ENCODE measurements at places on chromosomes 7 and 10.

GRCh38 chr7:64320547-64321513 lies 7.1 kb downstream of the ZNF736 start:
- DNase-seq = no peak

DNA sequence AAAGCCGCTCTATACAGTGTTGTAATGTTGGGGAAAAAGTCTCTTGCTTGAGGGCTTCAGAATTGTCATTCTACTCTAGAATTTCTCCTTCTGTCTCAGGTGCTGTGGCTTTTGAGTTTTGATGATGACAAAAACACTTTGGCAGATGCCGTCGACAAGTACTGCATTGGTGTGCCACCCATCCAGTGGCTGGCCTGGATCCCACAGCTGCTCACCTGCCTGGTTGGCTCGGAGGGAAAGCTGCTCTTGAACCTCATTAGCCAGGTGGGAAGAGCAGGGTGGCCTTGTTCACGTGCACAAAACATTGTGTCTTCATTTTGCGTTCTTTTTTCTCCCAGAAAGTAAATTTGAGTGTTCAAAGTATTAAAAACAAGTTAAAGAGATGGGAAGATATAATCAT lies 112.0 kb downstream of the TRRAP start:
- DNase-seq = no peak

- no peak for DNase-seq
Observed at GRCh38 chr7:152702-153391, 39.5 kb upstream of the FAM20C start.

- DNase-seq = no peak
Observed at GRCh38 chr7:138948403-138948802, 32.8 kb downstream of the KIAA1549 start.

GRCh38 chr7:136114966-136115762 lies 138.0 kb upstream of the MTPN start:
- no peak for DNase-seq

GRCh38 chr10:92691591-92692079 lies 1.9 kb downstream of the HHEX start:
- no peak for DNase-seq

DNA sequence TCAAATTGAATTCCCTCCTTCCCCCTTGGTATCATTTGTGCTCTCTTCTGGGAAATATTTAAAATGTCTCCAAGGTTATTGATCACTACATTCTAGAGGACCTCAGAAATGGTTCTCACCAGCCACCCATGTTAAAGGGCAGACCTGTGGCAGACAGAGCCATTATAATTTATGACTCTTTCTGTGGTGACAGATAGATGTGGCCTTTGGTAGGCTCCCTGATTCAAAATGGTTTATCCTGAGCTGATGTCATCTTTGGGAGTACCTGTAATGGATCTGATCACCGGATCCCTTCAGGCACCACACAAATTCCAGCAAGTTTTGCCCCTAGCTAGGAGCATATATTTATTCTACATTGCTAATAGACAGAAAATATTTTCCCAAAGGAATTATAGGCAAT lies 267.5 kb downstream of the SDK1 start:
- no peak for DNase-seq

GRCh38 chr10:96656839-96657238 lies 63.5 kb downstream of the PIK3AP1 start:
- no peak for DNase-seq

- no peak for DNase-seq
Observed at GRCh38 chr10:8346861-8347260, 292.4 kb downstream of the GATA3 start.

GRCh38 chr10:36662571-36662970 lies 462.8 kb upstream of the ANKRD30A start:
- no peak for DNase-seq

DNA sequence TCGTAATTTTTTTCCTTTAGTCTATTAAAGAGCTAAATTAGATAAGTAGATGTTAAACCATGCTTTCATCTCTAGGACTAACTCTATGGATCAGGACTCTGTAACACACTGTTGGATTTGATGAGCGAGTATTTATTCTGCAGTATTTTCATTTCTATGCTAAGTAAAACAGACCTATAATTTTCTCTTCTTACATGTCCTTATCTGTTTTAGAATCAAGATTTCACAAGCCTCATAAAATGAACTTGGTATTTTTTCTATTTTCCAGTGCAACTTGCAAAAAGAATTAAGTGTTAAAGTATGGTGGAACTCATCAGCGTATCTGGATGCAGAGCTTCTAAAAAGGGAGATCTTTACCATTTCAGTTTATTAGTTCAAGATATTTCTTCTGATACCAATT lies 2.4 kb downstream of the CACUL1 start:
- no peak for DNase-seq

DNA sequence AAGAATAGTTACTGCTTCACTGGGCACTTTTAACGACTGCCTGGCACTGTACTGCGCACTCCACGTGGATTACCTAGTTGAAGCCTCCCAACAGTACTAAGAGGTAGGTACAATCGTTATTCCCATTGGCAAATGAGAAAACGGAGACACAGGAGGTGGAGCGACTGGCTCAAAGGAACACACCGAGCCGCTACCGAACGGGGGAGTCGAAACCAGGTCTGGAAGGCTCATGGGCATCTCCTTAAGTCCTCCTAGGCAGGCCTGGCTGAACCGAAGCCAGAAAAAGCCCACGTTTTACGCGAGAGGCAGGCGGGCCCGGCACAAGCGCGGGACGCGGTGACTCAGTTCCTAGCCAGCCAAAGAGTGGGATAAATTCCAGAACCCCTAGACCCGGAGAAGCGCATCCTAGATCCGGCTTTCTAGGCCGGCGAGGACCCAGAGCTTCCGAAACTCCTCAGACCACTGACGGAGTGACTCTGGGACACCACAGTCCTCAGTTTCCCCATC lies 472 bp downstream of the PDAP1 start:
- peak; percentile 28 for DNase-seq

- DNase-seq = no peak
Observed at GRCh38 chr7:136049117-136049516, 72.0 kb upstream of the MTPN start.

GRCh38 chr7:95686109-95686508 lies 86.2 kb upstream of the DYNC1I1 start:
- DNase-seq = no peak

DNA sequence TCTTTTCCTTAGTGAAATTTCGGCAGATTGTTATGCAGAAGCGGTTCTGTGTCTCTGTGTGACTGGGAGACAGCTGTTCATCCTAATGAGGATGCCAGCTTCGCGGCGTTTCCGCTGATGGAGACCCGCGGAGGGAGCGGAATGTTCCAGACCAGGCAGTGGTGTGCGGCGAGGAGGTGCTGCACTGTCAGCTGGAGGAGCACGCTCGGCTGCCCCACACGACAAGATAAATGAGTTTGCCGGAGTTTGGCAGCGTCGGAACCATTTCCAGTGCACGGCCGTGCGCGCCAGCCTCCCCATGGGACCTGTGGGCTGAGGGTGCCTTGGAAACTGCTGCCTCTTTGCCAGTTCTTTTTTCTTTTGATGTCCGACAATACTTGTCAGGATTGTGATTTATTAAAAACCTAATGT lies 64.6 kb downstream of the WDR37 start:
- no peak for DNase-seq

GRCh38 chr10:93589648-93590562 lies 11.1 kb downstream of the RBP4 start:
- DNase-seq = no peak

DNA sequence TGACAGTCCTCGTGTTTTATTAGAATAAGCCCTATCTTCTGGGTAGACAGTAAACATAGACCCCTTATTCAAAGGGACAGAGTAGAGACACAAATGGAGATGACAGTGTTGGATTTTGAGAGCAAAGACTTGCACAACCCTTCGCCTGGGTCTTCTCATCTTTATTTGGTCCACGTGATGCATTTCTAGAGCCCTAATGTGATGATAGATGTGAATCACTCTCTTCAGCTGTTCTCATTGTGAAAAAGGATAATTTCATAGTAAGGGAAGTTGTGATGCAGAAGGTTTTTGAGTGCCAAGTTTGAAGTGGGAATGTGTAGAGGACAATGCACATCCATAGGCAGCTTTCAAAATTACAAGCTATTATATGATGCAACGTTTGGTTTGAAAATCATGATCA lies 86.3 kb downstream of the CREB5 start:
- DNase-seq = no peak

- DNase-seq = no peak
Observed at GRCh38 chr10:59358576-59358975, 3.8 kb downstream of the FAM13C start.

GRCh38 chr7:2980401-2981102 lies 63.1 kb downstream of the CARD11 start:
- DNase-seq = no peak

- no peak for DNase-seq
Observed at GRCh38 chr10:123140164-123140982, 4.6 kb downstream of the HMX3 start.

DNA sequence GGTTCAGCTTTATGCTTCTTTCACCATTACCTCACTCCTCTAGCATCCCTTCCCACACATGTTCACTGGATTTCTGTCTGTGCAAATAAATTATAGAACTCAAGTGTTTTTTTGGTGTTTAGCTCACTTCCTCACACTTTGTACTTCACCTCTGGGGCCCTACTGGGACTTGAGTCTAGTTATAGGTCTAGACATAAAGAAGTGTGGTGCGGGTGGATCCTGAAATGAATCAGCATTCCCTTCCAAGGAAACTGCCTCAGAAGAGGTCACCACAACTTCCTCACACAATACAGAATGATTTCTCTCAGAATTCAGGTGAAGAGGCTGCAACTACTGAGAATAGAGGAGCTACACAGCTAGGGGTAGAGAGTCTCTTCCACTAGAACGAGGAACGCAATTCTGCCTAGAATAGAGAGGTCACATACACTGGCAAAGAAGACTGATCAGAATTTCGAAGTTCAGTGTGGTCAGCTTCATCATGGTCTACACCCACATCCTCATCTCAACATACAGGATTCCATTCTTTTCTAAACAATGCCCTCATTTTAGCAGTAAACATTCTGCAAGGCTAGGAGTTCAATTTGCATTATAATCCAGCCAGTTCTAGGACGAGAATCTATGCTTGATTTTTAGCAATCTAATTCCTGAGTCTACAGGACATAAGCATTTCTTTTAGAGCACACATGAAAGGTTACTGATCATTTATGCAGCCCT lies 938.7 kb upstream of the PHF14 start:
- DNase-seq = no peak

GRCh38 chr10:61835946-61836887 lies 65.3 kb upstream of the ARID5B start:
- DNase-seq = peak; percentile 39
